ENCODE measurements at places on chromosomes 1 and 21. TPM values are rescaled to one million over a fixed set of nuclear protein-coding genes. Genes with fewer than 3 reads are reported as not detected.
A peak's percentile ranks its signal among the peaks of the same experiment; 100 is the strongest.

STUM gene
- total RNA-seq = not detected

CLEC20A gene
- not detected for total RNA-seq

DNA sequence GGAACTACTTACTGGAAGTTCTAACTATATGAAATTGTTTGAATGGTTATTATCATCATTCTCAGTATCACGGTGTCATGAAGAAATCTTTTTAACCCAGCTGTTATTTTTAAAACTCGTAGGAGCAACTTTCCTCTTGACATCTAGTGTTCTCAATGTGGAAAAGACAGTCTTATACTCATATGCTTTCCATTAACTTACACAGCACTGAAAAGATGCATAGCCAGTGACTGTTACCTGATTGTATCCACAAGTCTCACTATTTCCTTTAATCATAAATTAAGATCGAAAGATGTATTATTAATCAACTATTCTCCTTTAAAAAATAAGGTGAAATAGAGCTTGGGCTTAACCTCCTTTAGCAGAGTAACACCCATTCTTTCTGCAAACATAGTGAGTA is 59.7 kb upstream of the TNFSF4 start:
- H3K4me3 ChIP-seq = no peak overlapping the region
- H3K27ac ChIP-seq = no peak overlapping the region
- H3K36me3 ChIP-seq = no peaks in the 10 kb centered on the region
- no peaks in the 10 kb centered on the region for H3K27me3 ChIP-seq

DNA sequence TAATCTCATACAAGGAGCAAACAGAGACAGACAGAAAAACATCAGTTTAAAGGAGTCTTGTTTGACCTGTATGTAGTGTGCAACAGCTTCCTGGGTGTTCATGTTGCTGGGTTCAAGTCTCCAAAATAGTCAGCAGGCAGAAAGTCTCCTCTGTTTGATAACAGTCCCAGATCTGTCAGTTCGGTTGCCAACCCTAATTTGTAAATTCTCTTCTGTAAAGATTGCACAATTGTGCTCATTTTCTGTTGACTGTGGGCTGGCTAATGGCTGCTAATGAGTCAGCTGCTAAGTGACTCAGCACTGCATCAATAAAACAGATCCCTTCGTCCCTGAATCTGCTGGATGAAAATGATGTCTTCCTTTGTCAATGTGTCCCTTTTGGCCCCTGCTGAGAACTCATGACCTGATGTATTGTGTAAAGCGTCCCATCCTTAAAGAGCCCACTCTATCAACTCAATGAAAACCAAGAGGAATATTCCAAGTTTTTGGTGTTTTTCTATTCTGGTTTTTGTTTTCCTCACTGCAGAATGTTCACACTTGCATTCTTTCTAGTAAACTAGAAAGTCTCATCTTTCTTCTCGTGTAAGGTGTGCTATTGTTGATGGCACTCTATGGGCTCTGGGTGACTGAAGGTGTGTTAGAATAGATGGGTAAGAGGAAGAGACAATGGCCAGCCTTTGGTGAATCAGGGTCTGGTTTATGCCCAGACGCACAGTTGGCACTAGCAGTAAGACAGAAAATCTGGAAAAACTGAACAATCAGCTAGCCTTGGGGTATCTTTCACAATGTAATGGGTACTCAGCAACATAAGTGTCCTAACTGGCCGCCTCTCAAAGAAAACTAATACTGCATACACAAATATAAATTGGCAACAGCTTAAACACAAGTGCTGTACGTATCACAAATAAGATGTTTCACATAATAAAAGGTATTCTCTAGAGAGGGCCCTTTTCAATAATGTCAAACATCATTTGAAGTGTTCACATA is 75.1 kb upstream of the SIPA1L2 start:
- DNase-seq = no peak
- H3K36me3 ChIP-seq = no peaks in the 10 kb centered on the region
- no peak overlapping the region for H3K27ac ChIP-seq
- H3K4me1 ChIP-seq = no peaks in the 10 kb centered on the region
- H3K4me3 ChIP-seq = no peak overlapping the region
- H3K27me3 ChIP-seq = no peaks in the 10 kb centered on the region

DNA sequence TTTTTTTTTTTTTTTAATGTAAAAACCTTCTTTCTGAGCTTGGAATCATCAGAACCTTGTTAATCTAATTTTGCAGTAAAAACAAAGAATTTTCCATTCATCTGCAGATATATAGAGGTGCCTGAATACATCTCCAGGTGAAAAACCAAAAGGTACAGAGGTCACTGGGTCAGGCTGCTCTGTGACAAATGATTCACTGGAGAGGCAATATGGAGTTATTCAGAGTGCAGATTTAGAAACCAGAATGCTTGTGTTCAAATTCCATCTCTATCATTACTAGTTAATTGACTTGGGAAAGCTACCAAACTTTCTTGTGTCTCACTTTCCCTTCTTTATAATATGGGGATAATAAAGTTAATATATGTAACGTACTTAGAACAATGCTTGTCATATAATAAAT is 51.5 kb upstream of the C1orf53 start:
- H3K4me1 ChIP-seq = no peaks in the 10 kb centered on the region
- H3K4me3 ChIP-seq = no peak overlapping the region
- no peaks in the 10 kb centered on the region for H3K36me3 ChIP-seq
- peaks cover 5% of the 10 kb centered on the region for H3K27me3 ChIP-seq
- H3K27ac ChIP-seq = no peak overlapping the region

DNA sequence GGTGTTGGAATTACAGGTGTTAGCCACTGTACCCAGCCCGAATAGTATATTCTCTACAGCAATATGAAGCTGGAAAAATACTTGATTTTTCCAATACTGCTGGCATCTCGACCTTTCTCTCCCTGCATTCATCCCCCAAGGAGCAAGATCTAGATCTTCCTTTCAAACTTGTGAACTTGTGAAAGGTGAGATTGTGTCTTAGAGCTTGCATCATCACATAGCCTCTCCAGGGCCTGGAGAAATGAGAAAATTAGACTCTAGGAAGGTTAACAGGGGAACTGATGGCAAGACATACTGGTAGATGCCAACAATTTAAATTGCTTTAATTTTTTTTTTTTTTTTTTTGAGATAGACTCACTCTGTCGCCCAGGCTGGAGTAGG is 2.1 kb downstream of the PRUNE1 start:
- H3K36me3 ChIP-seq = peaks cover 2% of the 10 kb centered on the region
- no peak overlapping the region for H3K27ac ChIP-seq
- H3K4me3 ChIP-seq = no peak overlapping the region
- H3K4me1 ChIP-seq = peaks cover 50% of the 10 kb centered on the region

DNA sequence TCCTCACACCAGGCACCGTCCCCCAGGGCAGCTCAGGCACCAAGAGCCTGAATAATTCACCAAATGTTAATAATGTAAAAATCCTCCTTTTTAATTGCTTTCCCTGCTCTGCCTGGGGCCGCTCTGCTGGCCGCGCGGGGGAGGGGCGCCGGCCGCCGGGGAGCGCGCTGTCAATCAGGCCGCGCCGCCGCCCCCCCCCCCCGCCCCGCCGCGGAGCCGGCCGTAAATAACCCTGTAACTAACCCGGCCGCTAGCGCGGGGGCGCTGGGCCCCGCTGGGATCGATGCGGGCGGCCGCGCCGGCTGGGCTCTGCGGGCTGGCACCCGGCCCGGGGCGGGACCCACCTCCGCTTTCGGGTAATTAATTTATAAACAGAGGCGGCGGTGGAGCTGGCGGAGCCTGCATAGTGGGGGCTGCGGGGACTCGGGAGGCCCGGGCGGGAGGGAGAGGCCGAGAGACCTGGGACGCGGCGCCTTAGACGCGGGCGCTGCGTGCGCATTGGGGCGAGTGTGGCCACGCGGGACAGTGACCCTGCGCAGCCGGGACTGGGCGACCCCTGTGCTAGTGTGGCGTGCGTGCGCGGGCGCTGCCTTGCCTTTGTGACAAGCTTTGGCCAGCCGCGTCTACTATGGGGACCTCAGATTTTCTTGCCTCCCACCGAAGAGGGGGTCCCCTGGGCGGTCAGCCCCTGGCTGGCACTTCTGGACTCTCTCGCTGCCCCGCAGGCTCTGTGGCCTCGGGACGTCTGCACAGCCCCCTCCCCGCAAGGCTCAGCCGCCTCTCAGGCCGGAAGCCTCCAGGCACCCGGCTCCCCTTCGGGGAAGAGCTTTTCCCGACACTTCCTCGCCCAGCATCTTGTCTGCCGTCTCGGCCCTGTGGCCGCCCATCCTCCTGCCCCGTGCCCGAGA is 16.6 kb downstream of the SAMD11 start:
- peak overlapping the region; percentile 41 for H3K4me3 ChIP-seq
- no peak overlapping the region for H3K27ac ChIP-seq
- H3K4me1 ChIP-seq = peaks cover 10% of the 10 kb centered on the region
- H3K36me3 ChIP-seq = peaks cover 3% of the 10 kb centered on the region
- H3K27me3 ChIP-seq = peaks cover 25% of the 10 kb centered on the region

- peaks cover 6% of the 10 kb centered on the region for H3K27me3 ChIP-seq
- DNase-seq = no peak
- no peaks in the 10 kb centered on the region for H3K4me1 ChIP-seq
- H3K4me3 ChIP-seq = no peak overlapping the region
- H3K27ac ChIP-seq = no peak overlapping the region
These were observed 126.2 kb upstream of the DAB1 start for GRCh38 chr1:57550092-57550491.

GRCh38 chr21:31900121-31900895 is 27.5 kb downstream of the HUNK start:
- no peak for DNase-seq
- H3K27me3 ChIP-seq = peaks cover 3% of the 10 kb centered on the region
- H3K4me1 ChIP-seq = peaks cover 15% of the 10 kb centered on the region
- no peaks in the 10 kb centered on the region for H3K36me3 ChIP-seq
- no peak overlapping the region for H3K4me3 ChIP-seq

DNA sequence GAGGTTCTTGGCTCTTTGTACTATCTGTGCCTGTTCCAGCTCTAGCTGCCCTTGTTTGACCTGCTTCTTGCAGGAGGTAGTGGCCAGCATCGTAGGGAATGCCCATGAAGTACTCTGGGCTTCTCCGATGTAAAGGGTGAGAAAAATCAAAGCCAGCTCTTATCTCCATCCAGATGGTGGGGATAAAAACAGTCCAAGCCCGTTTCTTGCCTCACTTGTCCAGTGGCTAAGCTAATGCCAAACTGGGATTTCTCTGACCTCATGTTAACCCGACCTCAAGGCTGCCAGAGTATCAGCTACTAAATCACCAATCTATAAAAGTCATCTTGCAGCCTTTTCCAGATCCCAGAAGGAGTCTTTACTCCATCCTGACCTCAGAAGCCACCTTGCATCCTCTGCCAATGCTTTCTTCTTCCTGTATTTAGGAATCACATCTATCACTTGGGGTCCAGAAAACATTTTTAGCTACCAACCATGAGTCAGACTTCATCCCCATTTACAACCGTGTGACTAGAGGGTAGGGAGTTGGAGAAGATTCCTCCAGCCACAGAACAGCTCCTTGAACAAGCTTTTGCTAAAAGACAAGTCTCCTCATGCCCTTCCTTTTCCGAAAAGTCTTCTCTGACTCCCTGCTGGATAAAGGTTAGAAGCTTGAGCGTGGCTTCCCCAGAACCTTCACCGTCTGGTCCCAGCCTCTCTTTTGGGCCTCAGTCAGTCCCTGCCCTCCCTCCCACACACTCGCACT is 35.9 kb downstream of the KCNC4 start:
- no peaks in the 10 kb centered on the region for H3K36me3 ChIP-seq
- H3K27ac ChIP-seq = no peak overlapping the region
- no peak overlapping the region for H3K4me3 ChIP-seq
- DNase-seq = no peak

DNA sequence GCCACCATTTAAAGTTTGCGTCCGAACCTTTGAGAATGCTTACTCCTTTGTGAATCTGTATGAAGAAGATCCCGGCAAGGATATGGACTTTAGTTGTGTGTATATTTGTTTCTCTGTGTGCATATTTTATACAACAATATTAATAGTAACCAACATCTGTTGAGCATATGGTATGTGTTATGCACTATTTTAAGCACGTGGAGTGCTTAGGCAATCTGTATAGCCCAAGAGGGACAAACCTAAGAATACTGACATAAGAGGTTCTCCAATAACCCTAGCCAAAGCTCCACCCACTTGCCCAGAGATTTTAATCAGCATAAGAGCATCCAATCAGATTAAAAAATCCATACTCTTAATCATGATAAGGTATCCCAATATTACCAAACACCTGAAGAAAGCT is 92.7 kb downstream of the MAB21L3 start:
- H3K36me3 ChIP-seq = no peaks in the 10 kb centered on the region
- H3K27ac ChIP-seq = no peak overlapping the region
- no peak for DNase-seq
- H3K4me3 ChIP-seq = no peak overlapping the region
- H3K4me1 ChIP-seq = no peaks in the 10 kb centered on the region

DNA sequence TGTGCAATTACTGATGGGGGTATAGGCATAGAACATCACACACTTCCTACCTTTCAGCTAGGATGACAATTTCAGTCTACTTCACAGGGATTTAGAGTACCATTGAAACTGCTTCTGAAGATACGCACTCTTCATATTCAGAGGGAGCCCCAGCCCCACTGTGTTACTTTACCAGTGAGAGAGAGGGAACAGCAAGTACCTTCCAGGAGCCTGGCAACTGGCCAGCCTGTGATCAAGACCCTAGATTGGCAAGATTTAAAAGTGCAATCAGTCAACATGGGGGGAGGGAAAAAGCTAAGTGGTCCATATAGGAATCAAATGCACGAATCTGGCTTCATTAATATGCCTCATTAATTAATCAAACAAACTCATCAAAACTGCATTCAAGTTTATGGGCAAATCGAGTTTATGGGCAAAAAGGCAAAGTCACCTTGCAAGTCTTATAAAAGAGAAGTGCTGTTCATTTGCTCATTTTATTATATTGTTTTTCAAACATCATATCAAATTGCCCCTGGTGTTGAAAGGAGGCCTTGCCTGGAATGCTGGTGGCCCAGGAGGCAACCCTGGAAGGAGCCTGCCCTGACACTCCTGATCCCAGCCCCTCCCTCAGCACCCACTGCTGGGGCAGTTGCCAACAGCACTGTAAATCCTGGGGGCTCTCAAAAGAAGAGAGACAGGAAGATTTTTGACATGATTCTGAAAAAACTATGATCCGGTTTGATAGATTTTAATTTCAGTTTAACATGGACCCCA is 184.9 kb upstream of the DPT start:
- DNase-seq = no peak
- no peaks in the 10 kb centered on the region for H3K4me1 ChIP-seq
- H3K4me3 ChIP-seq = no peak overlapping the region
- no peaks in the 10 kb centered on the region for H3K36me3 ChIP-seq

GRCh38 chr1:234226113-234226818 is 147.0 kb upstream of the COA6 start:
- H3K27ac ChIP-seq = no peak overlapping the region
- peaks cover 28% of the 10 kb centered on the region for H3K27me3 ChIP-seq
- no peak overlapping the region for H3K4me3 ChIP-seq

DNA sequence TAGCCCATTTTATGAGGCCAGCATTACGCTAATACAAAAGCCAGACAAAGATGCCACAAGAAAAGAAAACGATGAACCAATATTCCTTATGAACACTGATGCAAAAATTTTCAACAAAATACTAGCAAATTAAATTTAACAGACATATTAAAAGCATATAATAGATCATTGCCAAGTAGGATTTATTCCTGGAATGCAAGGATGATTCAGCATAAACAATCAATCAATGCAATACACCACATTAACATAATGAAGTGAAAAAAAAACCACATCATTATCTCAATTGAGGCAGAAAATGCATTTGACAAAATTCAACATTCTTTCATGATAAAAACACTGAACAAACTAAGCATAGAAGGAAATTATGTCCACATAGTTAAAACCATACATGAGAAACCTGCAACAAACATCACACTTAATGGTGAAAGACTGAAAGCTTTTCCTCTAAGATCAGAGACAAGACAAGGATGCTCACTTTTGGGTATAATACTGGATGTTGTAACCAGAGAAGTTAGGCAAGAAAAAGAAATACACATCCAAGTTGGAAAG is 22.9 kb upstream of the ATP1A1 start:
- peaks cover 58% of the 10 kb centered on the region for H3K4me1 ChIP-seq
- H3K36me3 ChIP-seq = no peaks in the 10 kb centered on the region
- H3K4me3 ChIP-seq = no peak overlapping the region
- DNase-seq = no peak
- H3K27ac ChIP-seq = no peak overlapping the region
